Kidney epithelial cell (primary cell): ENCODE measurements at places on chromosomes 7 and 10.

- DNase-seq, result no peak
Observed at GRCh38 chr7:131564640-131565039, 8.2 kb upstream of the PODXL start.

GRCh38 chr10:125721035-125721434, 1.5 kb downstream of the EDRF1 start:
- no peak for DNase-seq

DNA sequence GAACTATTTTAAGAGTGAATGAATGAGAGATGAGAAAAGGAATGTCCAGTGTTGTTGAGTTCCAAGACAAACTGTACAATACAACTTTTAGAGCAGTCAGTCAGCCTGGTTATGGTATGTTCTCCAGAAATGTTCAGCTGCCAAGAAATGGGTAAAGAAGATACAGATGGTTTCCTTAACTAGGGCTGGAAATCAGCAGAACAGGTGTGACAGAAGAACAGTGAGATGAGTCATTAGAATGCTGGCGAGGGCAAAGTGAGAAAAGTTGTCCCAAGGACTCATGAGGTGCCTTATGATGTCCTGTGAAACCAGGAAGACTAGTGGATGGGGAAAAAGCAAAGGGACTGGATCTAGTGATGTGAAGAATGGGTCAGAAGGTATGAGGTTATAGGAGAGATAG, 20.8 kb upstream of the SEPTIN7 start:
- no peak for DNase-seq

DNA sequence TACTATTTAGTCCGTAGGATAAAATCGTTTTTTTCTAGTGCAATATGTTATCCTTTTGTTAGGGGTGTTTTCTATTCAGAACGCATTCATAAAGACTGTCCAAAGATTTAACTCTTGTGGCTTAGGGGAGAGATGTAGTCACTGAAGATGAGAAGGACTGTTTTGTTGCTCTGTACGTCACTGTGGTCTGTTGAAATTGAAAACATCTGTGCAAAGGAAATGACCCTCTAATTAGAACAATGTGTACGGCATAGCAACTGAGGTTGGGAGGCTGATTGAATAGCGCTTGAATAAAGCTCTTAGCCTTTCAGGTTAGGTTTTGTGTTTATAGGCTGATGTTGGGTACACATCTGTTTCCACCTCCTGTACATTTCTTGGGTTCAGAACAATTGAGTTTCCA, 453.4 kb upstream of the AKR1E2 start:
- no peak for DNase-seq

DNA sequence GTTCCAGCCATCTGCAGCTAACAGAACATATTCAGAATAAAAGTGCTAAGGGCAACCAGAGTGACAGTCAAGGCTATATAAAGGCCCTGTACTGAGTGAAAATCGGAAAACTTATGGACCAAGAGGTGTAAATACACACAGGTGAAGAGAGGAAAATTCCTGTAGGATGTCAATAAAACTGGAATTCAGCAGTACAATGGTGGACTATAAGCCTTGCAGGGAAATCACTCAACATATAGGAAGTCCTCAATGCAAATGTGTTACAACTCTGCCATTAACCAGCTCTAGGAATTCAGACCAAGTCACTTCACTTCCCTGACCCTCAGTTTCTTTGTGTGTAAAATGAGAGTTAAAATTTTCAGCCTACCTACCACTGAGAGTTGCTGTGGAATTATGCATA, 7.7 kb downstream of the USP6NL start:
- DNase-seq, result no peak

DNA sequence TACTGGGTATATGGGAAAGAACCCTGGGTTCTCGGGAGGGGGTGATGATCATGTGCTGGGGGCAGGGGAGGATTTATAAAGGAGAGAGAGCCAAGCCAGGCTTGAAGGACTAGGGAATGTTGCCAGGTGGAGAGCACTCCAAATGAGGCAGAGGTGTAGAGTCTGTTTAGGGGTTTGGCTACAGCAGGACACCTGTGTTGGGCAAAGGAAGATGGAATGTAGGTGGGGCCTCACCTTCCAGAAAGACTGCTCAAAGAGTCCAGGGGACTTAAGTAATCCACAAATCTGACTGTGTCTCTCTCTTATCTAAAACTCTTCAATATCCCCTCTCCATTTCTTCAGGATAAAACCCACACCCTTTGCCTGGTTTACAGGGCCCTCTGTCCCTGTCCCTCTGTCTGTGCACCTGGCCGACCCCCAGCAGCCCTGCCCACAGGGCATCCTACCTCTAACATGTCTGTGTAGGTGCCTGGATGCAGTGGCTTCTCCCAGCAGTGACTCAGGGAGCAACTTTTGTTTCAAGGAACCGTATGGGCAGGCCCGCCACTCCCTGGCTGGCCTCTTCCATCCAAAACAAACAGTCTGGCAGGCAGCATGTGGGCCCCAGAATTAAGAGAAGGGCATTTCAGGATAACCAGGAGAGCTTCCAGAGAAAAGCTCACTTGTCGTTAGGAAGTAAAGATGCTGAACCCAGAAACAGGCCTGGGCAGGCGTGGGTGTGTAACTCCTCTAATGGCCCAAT, 10.6 kb upstream of the PLEKHA1 start:
- no peak for DNase-seq

DNA sequence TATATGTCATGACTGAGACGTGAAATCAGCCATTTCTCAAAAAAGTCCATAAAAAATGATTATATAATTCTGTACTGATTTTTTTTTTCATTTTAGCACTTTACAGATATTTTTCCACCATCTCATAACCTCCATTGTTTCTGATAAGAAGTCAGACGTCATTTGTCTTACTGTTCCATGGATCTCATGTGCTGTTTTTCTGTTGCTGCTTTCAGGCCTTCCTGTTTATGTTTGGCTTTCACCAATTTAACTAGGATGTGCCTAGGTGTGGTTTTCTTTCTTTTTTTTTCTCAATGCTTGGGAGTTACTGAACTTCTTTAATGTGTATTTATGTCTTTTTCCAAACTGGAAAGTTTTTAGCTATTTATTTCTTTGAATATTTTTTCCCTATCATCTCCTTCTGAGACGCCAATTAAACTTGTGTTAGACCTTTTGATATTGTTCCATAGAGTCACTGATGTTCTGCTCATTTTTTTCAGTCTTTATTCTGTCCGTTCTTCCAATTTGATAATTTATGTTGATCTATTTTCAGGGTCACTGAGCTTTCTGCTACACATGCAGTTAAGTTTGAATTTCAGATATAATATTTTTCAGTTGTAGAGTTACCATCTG, 43.3 kb downstream of the TAF3 start:
- no peak for DNase-seq

GRCh38 chr7:47154791-47155190, 427.1 kb downstream of the TNS3 start:
- DNase-seq, result no peak
